ENCODE measurements at places on chromosomes 2 and 18. TPM values are rescaled to one million over a fixed set of nuclear protein-coding genes. Genes with fewer than 3 reads are reported as not detected.

IL1RL2 gene
- 0.98 TPM for total RNA-seq

REG1A gene
- total RNA-seq, result not detected

GLI2 gene
- total RNA-seq, result 0.08 TPM

UPP2 gene
- 0.51 TPM for total RNA-seq

ALK gene
- under 0.01 TPM for total RNA-seq

CD28 gene
- total RNA-seq, result 0.93 TPM

ONECUT2 gene
- 5.4 TPM for total RNA-seq

SERPINB3 gene
- total RNA-seq, result 0.05 TPM

DUSP2 gene
- total RNA-seq, result 1.6 TPM

DNA sequence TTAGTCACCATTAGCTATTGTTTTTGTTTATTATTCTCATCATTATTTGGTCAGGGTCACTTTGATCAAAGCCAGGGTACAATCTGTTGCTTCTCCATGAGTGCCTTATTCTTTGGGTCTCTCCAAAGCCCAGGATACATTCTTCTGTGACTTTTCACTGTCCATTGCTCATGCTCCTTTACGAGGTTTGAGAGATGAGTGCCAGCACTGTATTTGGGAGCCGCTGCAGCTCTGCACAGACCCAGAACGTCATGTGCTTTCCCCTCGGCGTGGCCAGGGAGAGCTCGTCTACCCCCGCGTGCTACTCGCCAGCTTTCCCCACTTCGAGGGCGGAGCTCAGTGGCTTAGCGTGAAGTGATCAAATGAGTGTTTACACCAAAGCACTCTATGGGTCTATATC lies 123.7 kb downstream of the COL6A3 start:
- H3K4me1 ChIP-seq, result no peaks in the 10 kb centered on the region
- H3K36me3 ChIP-seq, result no peaks in the 10 kb centered on the region
- no peak for DNase-seq
- H3K4me3 ChIP-seq, result no peak overlapping the region
- H3K27me3 ChIP-seq, result no peaks in the 10 kb centered on the region
- H3K27ac ChIP-seq, result no peak overlapping the region

- H3K4me3 ChIP-seq, result no peak overlapping the region
- H3K27me3 ChIP-seq, result no peaks in the 10 kb centered on the region
- H3K4me1 ChIP-seq, result no peaks in the 10 kb centered on the region
- no peak for DNase-seq
Observed at GRCh38 chr2:143158098-143158497, 28.9 kb downstream of the ARHGAP15 start.

- no peak overlapping the region for H3K4me3 ChIP-seq
- no peaks in the 10 kb centered on the region for H3K4me1 ChIP-seq
- H3K36me3 ChIP-seq, result no peaks in the 10 kb centered on the region
- no peak overlapping the region for H3K27ac ChIP-seq
- DNase-seq, result no peak
- H3K27me3 ChIP-seq, result no peaks in the 10 kb centered on the region
Observed at GRCh38 chr2:203759690-203760365, 53.4 kb downstream of the CD28 start.

- H3K4me3 ChIP-seq, result no peak overlapping the region
- peaks cover 3% of the 10 kb centered on the region for H3K4me1 ChIP-seq
- H3K27ac ChIP-seq, result no peak overlapping the region
- no peak for DNase-seq
Observed at GRCh38 chr2:71827524-71827901, 320.1 kb downstream of the CYP26B1 start.

DNA sequence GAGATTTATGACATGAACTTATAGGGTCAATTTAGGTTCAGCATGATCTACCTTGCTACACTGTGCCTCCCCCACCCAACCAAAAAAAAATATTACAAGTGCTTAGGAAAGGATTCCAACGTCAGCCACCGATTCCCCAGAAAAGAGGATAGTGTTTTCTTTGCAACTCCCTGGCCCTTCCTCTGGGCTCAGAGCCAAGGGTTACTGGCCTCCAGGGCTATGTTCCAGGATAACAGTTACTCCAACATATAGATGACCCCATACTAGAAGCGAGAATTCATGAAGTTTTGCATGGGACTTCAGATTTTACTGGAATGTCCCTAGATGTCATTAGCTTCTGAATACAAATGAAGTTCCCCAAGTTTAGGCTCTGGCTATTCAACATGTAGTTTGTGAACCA lies 172.1 kb downstream of the UPP2 start:
- DNase-seq, result no peak
- H3K27ac ChIP-seq, result no peak overlapping the region
- H3K36me3 ChIP-seq, result no peaks in the 10 kb centered on the region
- no peak overlapping the region for H3K4me3 ChIP-seq

GRCh38 chr2:32772638-32773447 lies 145.0 kb downstream of the TTC27 start:
- H3K4me1 ChIP-seq, result no peaks in the 10 kb centered on the region
- H3K36me3 ChIP-seq, result no peaks in the 10 kb centered on the region
- DNase-seq, result no peak
- H3K27ac ChIP-seq, result no peak overlapping the region
- no peak overlapping the region for H3K4me3 ChIP-seq

DNA sequence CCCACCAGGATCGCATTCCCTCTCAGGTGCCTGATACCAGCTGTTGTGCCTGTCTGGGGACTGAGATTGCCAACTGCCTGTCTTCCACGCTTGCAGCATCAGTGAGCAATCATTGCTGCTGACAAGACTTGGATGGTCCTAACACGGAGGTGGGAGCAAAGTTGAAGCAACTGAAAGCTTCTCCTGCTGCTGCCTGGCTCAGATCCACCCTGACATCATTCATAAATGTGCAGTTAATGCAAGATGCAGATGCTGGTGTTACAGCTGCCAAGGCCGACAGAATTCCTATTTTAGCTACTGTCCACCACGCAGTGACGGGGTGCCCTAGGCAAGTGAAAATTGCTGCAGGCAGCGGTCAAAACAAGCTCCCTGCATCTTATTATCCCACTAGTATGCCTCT lies 131.4 kb downstream of the VWC2L start:
- no peaks in the 10 kb centered on the region for H3K4me1 ChIP-seq
- no peak overlapping the region for H3K27ac ChIP-seq
- no peaks in the 10 kb centered on the region for H3K27me3 ChIP-seq
- H3K36me3 ChIP-seq, result no peaks in the 10 kb centered on the region
- no peak overlapping the region for H3K4me3 ChIP-seq
- no peak for DNase-seq

DNA sequence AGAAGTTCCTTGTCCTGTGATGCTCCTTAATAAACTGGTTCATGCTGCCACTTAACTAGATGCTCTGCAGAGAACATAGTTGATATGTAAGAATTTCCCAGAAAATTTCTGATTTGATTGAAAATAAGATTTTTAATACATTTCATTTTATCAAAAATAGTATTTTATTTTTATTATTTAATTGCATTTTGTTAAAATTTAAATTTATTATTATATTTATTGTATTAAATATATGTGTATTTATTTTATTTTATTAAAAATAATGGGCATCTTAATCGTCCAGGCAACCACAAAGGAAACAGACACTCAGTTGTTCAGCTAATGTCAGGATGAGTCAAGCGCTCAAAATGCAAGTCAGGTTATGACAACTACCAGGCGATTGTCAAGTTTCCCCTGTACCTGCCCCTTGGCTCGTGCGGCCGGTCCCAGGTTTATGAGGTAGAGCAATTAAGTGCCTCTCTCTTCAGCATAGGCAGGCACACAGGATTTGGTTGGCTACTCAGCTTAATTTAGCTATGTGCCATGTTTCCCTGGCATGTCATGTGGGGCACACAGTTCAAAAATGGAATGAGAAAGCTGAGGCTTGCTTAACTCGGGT lies 361.2 kb downstream of the RND3 start:
- peaks cover 9% of the 10 kb centered on the region for H3K4me1 ChIP-seq
- DNase-seq, result no peak
- H3K36me3 ChIP-seq, result no peaks in the 10 kb centered on the region
- H3K27me3 ChIP-seq, result no peaks in the 10 kb centered on the region
- no peak overlapping the region for H3K27ac ChIP-seq

GRCh38 chr2:25293145-25293544 lies 48.6 kb downstream of the DNMT3A start:
- H3K27me3 ChIP-seq, result no peaks in the 10 kb centered on the region
- peaks cover 3% of the 10 kb centered on the region for H3K36me3 ChIP-seq
- no peak overlapping the region for H3K27ac ChIP-seq
- DNase-seq, result no peak
- no peak overlapping the region for H3K4me3 ChIP-seq

DNA sequence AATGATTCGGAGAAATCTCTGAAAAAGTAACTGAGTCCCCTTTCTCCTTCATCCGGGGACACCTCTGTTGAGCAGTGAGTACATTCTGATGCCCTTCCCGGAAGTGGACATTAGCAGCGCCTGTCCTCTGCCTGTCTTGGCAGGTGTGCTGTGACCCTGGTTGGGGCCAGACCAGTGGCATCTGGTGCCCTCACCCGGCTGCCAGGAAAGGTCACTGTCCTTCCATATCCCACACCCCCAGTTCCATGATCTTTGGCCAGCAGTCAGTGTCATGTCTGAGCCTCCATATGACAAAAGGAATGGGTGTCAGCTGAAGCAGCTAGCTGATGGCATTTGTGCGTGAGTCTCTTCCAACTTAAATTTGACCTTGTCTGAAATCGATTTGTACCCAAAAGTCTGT lies 128.1 kb downstream of the NCK2 start:
- no peak for DNase-seq
- peak overlapping the region; percentile 3 for H3K27ac ChIP-seq
- H3K36me3 ChIP-seq, result no peaks in the 10 kb centered on the region
- H3K4me1 ChIP-seq, result peaks cover 22% of the 10 kb centered on the region
- no peaks in the 10 kb centered on the region for H3K27me3 ChIP-seq

DNA sequence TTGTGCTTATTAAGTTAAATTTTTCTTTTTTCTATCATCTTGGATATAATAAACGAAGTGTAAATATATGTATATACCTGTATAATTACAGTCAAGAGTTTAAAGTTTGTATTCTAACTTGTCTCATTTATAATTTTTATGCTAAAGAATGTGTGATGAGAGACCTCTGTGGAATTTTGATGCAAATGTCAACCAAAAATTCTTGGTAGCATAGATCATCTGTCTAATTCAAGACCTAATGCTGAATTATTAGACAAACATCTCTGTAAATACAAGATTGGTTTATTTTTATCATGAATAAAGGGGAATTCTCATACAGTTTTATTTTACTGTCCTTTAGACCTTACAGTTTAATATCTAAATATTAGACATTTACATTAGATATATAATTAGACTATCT lies 149.2 kb upstream of the VWC2L start:
- no peak overlapping the region for H3K27ac ChIP-seq
- no peaks in the 10 kb centered on the region for H3K27me3 ChIP-seq
- DNase-seq, result no peak
- no peaks in the 10 kb centered on the region for H3K4me1 ChIP-seq
- H3K4me3 ChIP-seq, result no peak overlapping the region

DNA sequence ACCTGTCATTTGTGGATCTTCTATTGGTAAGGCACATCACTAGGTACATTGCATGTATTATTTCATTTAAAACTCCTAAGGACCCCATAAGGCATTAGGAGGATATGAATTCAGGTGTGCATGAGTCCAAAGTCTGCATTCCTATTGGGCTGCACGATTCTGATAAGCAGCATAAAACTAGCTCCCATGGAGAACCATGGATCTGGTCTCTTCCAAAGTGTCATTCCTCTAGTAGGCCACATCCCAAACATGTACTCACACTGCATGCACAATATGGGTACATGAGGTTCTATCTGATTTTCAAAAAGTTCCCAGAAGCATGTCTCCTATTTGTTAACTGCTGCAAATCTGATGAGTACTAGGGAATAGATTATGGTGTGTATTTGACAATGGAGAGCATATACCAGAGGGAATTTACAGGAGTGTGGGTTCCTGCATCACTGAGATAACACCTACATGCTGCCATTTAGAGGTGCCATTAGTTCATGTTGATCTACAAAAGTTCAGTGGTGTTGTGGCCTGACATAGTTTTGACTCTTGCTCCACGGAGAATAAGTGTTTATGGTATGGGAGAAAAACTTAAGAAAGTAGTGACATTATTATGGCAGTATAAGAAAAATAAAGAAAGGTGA lies 11.3 kb downstream of the CYTIP start:
- no peaks in the 10 kb centered on the region for H3K36me3 ChIP-seq
- no peaks in the 10 kb centered on the region for H3K4me1 ChIP-seq
- no peak overlapping the region for H3K27ac ChIP-seq

DNA sequence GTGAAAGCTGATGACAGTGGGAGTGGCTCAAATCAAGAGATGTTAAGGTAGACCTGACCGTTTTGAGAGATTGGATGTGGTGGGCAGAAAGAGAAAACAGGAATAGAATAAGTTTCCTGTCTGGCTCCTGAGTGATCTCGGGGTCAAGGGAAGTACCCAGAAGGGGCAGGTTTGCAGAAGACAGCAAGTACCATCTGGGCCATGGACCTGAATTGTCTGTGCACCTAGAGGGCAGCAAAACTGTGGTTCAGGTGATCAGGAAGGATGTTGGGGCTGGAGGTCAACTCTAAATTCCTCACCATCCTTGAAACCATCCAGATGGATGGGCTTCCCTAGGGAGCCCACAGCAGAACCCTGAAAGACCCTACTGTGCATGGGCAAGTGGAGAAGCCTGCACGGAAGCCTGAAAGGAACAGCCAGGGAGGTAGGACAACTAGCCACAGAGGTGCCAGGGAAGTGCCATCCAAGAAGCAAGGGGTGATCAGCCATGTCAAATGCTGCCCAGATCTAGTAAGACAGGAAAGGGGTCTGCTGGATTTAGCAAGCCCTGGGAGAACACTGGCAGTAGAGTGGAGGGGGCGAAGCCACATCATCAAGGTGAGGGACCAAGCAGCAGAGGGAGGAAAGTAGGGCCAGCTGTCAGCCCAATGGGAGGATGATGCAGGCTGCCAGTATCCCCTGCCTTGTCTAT lies 8.0 kb downstream of the TEX261 start:
- H3K4me1 ChIP-seq, result no peaks in the 10 kb centered on the region
- H3K27me3 ChIP-seq, result no peaks in the 10 kb centered on the region
- no peak overlapping the region for H3K4me3 ChIP-seq

DNA sequence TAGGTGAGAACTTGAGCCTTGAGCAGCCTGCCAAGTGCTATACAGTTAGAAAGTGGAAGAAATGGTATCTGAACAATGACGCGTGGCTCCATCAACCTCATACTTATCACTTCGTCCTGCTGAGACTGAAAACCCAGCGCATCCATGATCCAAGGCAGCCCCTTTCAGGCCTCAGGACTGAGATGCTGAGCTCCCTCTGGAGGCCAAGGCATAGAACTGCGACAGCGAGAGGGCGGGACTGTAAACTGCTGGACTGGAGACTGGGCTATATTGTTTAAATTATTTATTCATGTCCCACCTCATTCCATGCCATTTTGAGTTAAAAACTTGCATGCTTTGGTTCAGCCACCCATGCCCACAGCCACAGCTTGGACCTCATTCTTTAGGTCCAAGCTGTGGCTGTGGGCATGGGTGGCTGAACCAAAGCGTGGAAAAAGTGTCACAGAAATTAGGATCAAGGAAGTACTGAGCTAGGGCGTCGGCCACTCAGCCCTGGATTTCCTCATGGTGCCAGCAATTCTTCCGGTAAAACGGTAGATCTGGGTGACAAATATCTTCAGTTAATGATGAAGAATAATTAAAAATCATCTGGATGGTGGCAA lies 195.5 kb downstream of the L3MBTL4 start:
- no peaks in the 10 kb centered on the region for H3K4me1 ChIP-seq
- H3K4me3 ChIP-seq, result no peak overlapping the region
- H3K36me3 ChIP-seq, result peaks cover 3% of the 10 kb centered on the region
- no peak for DNase-seq
